Progenitor cell of endocrine pancreas (in vitro differentiated cells): ENCODE measurements at places on chromosomes 6 and 20.

- H3K4me1 ChIP-seq: no peaks in the 10 kb centered on the region
- no peak for DNase-seq
- H3K27ac ChIP-seq: no peak overlapping the region
- no peak overlapping the region for H3K4me3 ChIP-seq
- no peaks in the 10 kb centered on the region for H3K27me3 ChIP-seq
Measured at GRCh38 chr6:142518761-142519160, 217.0 kb downstream of the ADGRG6 start.

DNA sequence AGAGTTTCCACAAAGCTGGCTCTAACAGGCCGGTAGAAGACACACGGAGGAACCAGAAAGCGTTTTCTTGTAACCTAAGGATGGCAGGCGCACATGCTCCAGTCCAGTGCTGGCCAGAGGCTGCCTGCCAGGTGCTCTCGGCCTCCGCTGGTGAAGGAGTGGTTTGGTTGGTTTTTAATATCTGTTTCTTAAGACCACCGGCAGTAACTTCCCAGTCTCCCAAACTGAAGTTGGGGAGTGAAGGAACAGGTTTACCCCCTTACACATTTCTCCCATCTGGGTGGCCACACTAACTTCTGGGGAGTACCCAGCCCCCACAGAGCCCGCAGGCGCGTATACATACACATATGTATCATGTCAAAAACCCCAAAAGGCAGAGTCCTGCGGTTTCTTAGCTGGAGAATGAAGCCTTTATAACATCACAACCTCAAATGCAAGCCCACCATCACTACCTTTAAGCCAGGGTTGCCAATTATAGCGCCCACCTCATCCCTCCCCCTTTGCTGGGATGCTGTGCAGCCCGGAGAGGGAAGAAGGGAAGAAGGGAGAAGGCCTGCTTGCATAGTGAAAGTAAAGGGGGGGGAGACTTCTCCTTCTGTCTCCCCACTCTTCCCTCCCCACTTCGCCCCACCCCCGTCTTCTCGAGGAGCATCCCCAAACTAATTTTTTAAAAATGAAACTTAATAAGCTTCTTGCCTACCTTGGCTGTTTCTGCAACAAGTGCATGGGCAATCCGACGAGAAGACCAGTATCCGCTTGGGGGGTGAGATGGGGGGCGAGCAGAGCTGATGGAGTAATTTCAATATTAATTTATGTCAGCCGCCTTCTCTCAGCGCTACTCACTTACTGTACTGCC is 1.0 kb downstream of the TRERF1 start:
- peak overlapping the region; percentile 93 for H3K4me3 ChIP-seq
- H3K27ac ChIP-seq: peak overlapping the region; percentile 79
- no peaks in the 10 kb centered on the region for H3K27me3 ChIP-seq
- H3K36me3 ChIP-seq: peaks cover 2% of the 10 kb centered on the region
- peaks cover 27% of the 10 kb centered on the region for H3K4me1 ChIP-seq

GRCh38 chr20:22223236-22223635 is 361.1 kb downstream of the FOXA2 start:
- peaks cover 19% of the 10 kb centered on the region for H3K27me3 ChIP-seq
- no peaks in the 10 kb centered on the region for H3K36me3 ChIP-seq
- no peak overlapping the region for H3K4me3 ChIP-seq
- no peak for DNase-seq
- no peaks in the 10 kb centered on the region for H3K4me1 ChIP-seq
- no peak overlapping the region for H3K27ac ChIP-seq

DNA sequence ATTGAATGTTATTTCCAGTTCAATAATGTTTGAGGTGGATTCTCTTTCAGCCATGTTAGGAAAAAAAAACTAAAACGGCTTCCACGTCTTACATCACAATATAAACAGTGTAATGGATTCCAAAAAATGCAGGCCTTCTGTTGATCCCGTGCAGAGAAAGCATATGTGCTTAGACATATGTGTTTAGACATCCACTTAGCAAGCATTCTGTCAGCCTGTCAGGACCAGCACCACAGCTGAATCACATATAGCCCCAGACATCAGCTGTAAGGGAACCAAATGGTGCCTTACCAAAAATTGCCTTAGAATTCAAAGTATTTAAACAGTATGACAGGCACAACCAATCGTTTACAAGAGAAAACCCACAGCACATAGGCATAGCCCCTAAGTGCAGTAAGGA is 304.9 kb downstream of the EYA4 start:
- DNase-seq: no peak
- no peak overlapping the region for H3K4me3 ChIP-seq
- H3K27ac ChIP-seq: no peak overlapping the region
- peaks cover 18% of the 10 kb centered on the region for H3K4me1 ChIP-seq
- peaks cover 3% of the 10 kb centered on the region for H3K27me3 ChIP-seq
